ENCODE measurements at places on chromosomes 11 and 22.

DNA sequence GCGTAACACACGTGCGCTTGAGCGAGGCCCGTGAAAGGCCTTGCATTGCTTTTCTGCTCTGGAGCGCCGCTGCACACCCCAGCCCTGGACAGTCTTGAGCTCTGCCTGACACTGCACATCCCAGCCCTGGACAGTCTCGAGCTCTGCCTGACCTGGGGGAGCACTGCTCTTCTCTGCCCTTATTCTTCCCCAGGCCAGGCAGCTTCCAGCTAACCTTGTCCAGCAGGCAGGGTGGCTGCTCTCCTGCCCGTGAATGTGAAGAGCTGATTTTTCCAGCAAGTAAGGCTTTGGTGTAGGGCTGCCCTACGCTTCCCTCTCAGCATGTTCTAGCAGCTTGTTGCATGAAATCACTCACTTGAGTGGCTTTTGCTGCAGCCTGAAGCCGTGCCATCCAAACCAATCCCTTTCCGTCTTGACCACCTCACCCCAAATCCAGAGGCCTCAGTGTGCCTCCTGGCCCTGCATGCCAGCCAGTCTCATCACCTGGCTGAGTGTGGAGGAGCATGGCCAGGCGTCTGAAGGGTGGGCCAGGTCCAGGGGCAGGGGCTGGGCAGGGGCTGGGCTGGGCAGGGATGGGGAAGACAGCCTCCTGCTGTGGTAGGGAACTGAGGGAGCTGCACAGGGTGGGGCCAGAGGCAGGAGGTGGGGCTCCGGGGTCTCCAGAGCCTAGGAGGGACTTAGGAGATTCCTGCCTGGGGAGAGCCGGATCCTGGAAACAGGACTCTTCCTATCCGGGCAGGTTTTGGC lies 89.5 kb upstream of the B3GAT1 start:
- DNase-seq, result no peak

DNA sequence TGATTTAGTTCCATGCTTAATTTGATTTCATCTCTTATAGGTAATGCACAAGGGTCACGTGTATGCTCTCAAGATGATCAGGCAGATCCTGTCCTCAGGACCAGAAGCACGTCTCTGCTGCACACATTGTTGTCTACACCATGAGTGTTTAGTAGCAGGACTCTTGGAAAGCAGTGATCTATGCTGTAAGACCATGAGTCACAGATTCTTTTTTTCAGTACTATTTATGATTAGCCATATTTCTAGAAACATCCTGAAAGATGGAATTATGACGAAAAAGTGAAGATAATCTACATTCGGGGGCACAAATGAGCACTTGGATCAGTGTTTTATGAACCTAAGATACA lies 29.6 kb downstream of the ZBED4 start:
- DNase-seq, result no peak

- DNase-seq, result no peak
Measured at GRCh38 chr11:78672850-78673620, 98.4 kb upstream of the NARS2 start.

GRCh38 chr22:21026783-21027692 lies 5.3 kb downstream of the SLC7A4 start:
- peak; percentile 31 for DNase-seq

DNA sequence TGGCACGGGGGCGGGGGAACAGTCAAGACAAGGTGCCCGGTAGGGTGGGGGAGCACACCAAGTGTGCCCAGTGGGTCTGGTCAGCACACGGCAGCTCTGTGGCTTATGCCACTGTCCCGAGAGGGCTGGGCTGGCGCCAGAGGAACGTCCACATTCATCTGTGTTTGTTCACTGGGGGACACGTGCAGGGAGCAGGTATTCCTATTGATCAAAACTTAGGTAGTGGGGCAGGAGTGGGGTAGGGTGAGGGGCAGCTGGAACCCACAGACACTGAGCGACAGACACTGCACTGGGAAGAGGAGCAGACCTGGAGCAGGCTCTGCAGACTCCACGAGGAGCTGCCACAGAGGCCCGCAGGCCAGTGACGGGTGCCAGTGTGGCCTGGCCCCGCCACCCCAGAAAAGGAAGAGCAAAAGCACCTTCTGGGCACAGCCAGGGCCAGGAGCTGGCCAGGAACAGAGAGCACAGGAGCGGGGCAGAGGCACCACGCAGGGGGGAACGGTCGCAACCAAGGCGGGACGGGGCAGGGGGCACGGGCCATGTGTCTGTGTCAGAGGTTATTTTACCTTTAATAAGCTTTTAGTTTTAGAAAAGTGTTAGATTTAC lies 2.1 kb upstream of the MOB2 start:
- no peak for DNase-seq

GRCh38 chr11:64694821-64695365 lies 28.1 kb downstream of the NRXN2 start:
- no peak for DNase-seq

DNA sequence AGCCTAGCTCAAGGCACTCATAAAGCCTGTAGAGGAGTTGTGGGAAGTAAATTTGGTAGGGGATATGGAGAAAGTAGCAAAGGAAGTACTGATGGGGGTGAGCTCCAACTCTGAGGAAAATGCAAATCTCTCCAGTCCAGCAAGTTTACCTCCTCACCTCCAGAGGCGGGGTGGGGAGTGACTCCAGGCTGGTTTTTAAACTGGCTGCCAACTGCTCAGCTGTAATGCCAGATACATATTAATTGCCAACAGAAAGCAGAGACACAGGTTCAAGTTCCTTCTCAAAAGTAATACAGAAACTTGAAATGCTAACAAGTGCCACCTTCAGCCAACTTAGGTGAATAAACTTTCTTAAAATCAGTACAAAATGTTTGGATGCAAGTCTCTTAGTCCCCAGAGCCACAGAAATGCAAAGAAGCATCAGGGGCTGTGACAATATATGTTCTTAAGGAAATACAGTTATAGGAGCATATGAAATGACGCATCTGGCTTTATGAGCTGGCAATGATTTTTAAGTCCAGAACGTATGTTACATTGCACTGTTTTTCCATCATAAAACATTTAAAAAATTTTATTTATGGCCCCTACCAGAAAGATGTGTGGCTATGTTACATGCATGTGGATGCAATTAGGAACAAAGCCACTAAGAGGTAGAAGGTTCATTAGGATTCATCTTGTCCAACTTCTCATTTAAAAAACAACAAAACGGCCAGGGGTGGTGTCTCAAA lies 436.4 kb upstream of the CCDC90B start:
- no peak for DNase-seq

GRCh38 chr11:95375451-95375850 lies 144.4 kb upstream of the SESN3 start:
- no peak for DNase-seq

All from A172 (cell line).